ENCODE measurements at places on chromosomes 2 and 18. TPM values are rescaled to one million over a fixed set of nuclear protein-coding genes. Genes with fewer than 3 reads are reported as not detected.

Gene ERICH2
- total RNA-seq = not detected

- peak; percentile 49 for DNase-seq
Measured at GRCh38 chr2:171402906-171403580, 30.7 kb downstream of the METTL8 start.

GRCh38 chr2:64067326-64067725 lies 48.1 kb upstream of the VPS54 start:
- no peak for DNase-seq

DNA sequence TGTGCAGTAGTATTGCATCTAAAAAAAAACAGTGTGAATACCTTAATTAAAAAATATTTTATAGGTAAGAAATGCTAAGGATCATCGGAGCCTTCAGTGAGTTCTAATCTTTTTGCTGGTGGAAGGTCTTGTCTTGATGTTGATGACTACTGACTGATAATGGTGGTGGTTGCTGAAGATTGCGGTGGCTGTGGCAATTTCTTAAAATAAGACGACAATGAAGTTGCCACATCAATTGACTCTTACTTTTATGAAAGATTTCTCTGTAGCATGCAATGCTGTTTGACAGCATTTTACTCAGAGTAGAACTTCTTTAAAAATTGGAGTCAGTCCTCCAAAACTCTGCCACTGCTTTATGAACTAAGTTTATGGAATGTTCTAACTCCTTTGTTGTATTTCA lies 36.2 kb downstream of the GLS start:
- no peak for DNase-seq

- peak; percentile 13 for DNase-seq
Measured at GRCh38 chr2:158060835-158061435, 40.7 kb upstream of the UPP2 start.

Gene PSMA8
- not detected for total RNA-seq

- no peak for DNase-seq
Measured at GRCh38 chr2:13607139-13607538, 890.4 kb downstream of the TRIB2 start.

Data from IMR-90 (cell line).